ENCODE measurements at places on chromosomes 5 and 9. TPM values are rescaled to one million over a fixed set of nuclear protein-coding genes. Genes with fewer than 3 reads are reported as not detected.

Gene SLC6A18
- not detected for polyA plus RNA-seq

Gene FOXD4
- polyA plus RNA-seq, result 0.21 TPM

Gene CYSRT1
- not detected for polyA plus RNA-seq

Gene PCDHGA12
- 1.2 TPM for polyA plus RNA-seq

Gene SPINK13
- not detected for polyA plus RNA-seq

Gene SLC45A2
- polyA plus RNA-seq, result not detected
